Neural cell (in vitro differentiated cells): ENCODE measurements at places on chromosomes 6 and 20. TPM values are rescaled to one million over a fixed set of nuclear protein-coding genes. Genes with fewer than 3 reads are reported as not detected.

POLR3F gene
- 47.3 and 54.9 TPM in 2 replicates for polyA plus RNA-seq

KCNG1 gene
- 1.7 and 2.1 TPM in 2 replicates for polyA plus RNA-seq

TP53TG5 gene
- polyA plus RNA-seq, result not detected in 2 replicates

ELOVL2 gene
- polyA plus RNA-seq, result 4.3 and 5.4 TPM in 2 replicates

RAET1G gene
- polyA plus RNA-seq, result not detected in 2 replicates

PROKR2 gene
- not detected in 2 replicates for polyA plus RNA-seq
